NAMALWA (cell line): ENCODE measurements at places on chromosomes 5 and 9.

GRCh38 chr9:79809931-79810330 is 238.2 kb downstream of the TLE4 start:
- no peak for DNase-seq

- DNase-seq = no peak
Observed at GRCh38 chr9:121741228-121741918, 89.9 kb downstream of the DAB2IP start.

DNA sequence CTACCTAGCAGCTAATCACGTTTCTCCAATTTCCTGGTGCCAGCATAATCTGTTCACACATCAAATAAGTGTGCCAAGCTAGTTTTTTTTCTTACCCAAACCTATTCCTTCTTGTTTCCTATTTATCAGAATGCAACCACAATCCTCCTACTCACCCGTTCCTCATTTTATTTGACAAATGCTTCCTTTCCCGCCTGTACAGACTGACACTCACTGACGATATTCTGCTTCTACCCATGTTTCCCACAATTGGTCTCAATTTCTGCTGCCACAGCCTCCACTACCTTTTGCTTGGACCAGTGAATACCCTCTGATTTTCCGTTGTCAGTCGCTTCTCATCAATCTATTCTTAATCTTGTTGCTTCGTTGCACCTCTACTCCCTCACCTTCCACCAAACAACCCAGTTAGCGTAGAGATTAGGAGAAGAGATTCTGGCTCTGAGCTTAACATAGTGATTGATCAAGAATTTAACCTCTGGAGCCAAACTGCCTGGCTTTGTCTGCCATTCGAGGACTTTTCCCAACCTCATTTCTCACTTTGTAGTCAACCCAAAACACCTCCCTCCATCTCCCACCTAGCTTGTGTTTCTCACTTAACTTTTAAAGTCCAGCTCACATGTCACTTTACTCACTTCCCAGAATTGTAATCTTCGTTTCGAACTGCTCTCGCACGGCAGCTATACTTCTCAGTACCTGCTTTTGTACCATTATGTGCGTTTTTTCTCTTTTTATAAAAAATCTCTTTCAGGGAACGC is 729 bp upstream of the TMEM38B start:
- peak; percentile 55 for DNase-seq

DNA sequence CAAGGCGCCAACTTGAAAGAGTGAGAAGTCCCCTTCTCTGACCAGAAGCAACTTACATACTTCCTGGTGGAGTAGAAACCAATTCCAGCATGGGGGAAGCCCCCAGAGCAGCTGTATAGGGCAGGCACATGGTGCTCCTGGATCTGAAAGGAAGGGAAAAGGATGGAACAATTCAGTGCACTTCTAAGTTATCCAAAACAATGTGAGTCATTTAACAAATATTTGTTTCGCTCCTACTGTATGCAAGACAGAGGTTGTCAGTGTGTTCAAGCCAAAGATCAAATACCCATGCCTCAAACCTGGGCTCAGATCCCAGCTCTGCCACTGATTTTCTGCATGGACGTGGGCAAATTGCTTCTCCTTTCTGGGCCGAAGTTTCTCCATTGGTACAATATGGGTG is 67.1 kb downstream of the LHX2 start:
- no peak for DNase-seq

DNA sequence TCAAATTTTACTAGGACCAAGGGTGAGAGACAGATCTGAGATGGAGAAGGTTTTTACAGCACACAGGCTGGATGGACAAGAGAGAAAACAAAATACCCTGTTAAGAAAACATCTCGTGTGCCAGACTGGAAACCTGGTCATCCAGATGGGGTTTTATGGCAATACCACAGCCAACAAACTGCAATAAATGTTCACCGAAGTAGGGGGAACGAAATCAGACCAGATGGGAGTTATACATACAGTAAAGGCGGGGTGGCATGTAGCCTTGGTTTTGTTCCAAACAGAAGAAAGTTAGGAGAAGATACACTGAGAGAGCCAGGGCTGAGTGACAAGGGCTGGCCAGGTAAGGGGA is 63.3 kb downstream of the DCP2 start:
- DNase-seq = no peak

DNA sequence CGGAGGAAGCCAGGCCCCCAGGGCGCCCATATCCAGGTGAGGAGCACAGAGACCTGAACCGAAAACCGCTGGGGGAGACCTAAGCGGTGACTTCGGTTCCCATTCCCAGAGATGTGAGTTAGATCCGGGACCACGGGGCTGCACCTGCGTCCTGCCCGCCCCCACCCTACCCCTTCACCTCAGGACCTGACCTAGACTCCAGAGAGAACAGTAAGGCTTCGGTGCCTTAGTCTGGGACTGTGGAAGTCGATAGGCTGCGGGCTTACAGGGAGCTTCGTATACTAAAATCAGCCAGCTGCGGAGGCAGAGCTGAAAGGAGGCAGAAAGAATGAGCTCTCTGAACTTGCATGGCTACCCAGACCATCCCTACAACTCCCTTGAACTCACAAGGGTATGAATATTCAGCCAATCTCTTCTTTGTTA is 518 bp upstream of the FAM13B start:
- DNase-seq = peak; percentile 48

DNA sequence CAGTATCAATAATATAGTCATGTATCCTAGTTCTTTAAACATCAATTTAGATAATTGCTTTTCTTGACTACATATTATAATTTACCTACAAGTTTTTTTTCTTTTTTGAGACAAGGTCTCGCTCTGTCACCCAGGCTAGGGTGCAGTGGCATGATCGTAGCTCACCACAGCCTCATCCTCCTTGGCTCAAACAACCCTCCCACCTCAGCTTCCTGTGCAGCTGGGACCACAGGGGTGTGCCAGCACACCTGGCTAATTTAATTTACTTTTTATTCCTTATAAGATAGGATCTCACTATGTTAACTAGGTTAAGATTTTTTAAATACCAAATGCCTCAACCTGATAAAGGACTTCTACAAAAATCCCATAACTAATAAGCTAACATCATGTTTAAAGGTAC is 21.1 kb downstream of the UIMC1 start:
- peak; percentile 80 for DNase-seq

DNA sequence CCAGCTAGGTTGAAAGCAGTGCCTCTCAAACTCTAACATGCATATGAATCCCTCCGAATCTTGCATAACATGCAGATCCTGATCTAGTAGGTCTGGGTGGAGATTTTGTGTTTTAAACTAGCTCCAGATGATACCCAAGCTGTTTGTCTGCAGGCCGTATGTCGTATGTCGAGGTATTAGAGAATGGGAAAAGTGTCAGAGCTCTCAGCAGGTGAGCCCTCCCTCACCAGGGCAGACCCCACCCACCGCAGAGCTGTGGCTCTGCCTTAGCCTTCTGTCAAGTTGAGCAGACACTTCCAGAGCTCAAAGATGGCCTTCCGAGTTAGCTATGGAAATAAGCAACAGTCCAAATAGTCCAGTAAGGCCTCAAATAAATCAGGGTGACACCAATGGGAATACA is 83.2 kb upstream of the MAP3K1 start:
- DNase-seq = no peak

GRCh38 chr5:82244854-82245635 is 33.1 kb downstream of the RPS23 start:
- no peak for DNase-seq

DNA sequence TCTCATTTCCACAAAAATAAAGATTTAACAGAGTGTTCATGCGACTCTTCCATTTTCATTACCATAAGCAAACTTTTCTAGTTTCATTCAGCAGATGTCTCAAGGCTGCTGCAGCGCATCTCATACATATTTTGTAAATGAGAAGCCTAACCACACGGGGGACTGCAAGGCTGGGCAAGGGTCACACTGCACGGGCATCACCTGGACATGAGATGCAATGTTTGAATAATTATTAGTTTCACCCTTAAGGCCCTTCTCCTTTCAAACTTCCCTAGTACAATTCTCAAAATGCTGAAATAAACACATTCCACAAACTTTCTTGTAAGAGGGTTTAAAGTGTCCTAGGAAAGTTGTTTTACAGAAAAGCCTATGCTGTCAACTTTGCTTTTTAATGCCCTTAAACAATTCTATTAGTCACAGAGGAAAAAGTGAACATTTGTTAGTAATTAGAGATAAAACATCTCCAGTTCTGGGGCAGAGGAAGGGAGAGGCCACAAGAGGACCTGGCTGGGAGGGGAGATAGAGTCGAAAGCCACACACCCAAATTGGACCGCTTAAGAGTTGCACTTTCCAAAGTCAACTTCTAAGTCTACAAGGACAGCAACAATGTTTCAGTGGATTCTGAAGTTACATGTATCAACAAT is 1.3 kb downstream of the DENND1A start:
- DNase-seq = peak; percentile 55

DNA sequence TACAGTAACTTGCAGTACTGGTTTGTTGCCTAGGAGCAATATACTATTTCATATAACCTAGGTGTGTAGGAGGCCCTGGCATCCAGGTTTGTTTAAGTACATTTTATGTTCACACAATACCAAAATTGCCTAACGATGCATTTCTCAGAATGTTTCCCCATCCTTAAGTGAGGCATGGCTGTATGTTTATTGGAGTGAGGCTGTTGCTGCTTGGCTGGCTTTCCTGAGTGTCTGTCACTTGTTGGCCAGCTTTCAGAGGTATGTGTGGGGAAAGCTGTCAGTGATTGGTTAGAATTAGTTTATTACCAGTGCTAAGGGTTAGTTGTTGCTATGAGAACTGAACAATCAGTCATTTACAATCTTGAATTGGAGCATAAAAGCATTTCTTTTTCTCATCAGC is 154.1 kb upstream of the CDH12 start:
- no peak for DNase-seq

DNA sequence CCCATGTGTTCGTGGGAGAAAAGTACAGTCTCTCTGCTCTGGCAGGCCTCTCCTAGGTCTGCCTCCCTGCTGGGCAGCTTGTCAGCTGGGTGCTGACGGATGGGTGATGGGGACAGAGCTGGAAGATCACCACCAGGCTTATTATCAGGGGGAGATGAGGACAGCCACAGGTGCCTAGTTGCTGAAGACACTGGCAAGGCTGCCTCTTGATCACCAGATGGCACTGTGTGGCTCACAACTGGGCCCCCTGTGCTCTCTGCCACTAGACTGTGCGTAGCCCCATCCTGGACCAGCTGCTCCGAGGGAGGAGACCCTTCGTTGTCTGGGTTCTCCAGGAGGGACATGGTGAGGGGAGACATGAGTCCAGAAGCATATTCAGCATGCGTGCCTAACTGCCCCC is 73.0 kb downstream of the KIF24 start:
- peak; percentile 46 for DNase-seq

GRCh38 chr9:114805670-114806525 is at the start of gene TNFSF15:
Gene TNFSF15 (minus strand): TSS chr9:114806039. CDS start chr9:114806012, 27 bp downstream.
- peak; percentile 48 for DNase-seq

DNA sequence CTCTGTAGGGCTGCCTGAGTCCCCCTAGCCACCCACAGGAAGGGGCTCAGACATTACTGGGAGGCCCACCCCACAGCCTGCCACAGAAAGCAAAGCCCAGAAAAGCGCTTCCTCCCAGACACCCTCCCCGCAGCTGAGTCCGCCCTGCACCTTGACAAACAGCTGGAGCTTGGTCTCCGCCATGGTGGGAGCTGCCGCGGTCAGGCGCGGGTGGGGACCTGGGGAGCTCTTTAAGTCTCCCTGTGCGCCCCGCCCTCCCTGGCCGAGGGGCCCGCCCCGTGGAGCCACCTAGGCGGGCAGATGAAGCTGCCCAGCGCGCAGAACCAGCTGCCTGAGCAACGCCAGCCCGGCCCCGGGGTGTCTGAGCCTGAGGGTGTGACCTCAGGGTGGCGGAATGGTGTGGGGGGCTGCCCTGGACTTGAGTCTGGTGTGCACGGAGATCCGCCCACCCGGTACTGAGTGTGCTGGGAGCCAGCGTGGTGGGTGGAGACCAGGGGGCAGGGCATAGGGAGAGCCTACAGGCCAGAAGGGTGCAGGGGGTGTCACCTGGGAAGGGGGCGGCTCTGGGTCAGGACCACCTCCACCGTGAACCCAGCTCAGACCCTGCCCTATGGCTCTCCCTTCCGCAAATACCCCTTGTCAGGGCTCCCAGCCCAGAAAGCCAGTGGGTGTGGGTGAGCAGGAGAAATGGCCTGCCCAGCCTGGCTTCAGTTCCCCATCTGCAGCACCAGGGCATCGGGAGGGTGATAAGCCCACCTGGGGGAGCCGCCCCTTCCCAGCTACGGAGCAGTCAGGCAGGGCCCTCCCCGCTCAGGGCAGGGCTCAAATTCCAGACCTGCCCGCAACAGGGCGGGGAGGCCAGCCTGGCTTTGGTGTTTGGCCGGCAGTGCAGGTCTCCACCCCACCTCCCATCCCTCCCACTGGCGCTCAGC is at the start of gene CLIC3:
CLIC3 (minus strand) TSS at position 208 of the 932 bp plus-strand sequence; CDS start at position 183, 25 bp downstream.
- DNase-seq = peak; percentile 36

- DNase-seq = peak; percentile 29
Observed at GRCh38 chr9:13807118-13807517, 506.8 kb downstream of the NFIB start.
